ENCODE measurements at places on chromosomes 16 and 17.

DNA sequence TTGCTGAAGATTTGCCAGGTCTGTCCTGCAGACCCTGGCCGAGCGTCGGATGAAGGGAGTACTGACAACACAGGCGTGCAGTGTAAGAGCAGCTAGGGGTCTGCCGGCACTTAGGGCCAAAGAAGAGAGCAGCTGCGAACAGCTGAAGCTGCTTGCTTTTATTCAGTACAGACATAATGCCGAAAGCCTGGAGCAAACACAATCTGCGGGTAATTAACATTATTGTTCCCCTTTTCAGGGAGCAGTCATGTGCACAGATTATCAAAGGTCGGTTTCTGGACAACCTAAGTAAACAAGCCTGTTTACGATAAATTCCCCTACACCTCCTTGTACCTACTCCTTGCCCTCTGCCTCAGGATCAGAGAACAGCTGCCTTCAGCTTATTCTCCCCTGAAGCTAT, 12.0 kb upstream of the KRT23 start:
- no peak for DNase-seq

GRCh38 chr17:46044286-46044928, 45.4 kb downstream of the STH start:
- DNase-seq, result peak; percentile 86

- peak; percentile 90 for DNase-seq
Observed at GRCh38 chr16:88782454-88783390, 2.3 kb downstream of the PIEZO1 start.

GRCh38 chr17:49817993-49818392, 29.5 kb downstream of the KAT7 start:
- DNase-seq, result no peak

DNA sequence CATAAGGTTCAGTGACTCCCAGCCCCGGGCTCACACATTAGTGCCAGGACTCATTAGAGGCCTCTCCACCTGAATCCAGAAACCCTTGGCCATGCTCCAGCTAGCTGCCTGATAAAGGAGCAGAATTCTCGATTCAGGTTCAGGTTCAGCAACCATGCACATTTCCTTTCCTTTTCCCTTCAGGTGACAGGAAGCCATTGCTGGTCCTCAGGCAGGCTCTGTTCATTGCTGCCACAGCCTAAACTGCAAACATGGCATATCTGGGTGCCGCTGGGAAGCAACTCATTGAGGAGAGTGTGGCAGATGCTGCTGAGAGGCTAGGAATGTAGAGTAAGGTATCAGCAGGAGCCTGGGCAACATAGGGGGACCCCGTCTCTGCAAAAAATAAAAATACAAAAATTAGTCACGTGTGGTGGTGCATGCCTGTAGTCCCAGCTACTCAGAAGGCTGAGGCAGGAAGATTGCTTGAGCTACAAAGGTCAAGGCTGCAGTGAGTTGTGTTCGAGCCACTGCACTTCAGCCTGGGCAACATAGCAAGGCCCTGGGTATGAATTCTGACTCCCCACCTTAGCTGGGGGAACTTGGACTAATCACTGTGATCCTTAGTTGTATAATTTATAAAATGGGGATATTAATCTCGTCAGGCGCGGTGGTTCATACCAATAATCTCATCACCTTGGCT, 28.7 kb downstream of the ARL4D start:
- DNase-seq, result no peak

DNA sequence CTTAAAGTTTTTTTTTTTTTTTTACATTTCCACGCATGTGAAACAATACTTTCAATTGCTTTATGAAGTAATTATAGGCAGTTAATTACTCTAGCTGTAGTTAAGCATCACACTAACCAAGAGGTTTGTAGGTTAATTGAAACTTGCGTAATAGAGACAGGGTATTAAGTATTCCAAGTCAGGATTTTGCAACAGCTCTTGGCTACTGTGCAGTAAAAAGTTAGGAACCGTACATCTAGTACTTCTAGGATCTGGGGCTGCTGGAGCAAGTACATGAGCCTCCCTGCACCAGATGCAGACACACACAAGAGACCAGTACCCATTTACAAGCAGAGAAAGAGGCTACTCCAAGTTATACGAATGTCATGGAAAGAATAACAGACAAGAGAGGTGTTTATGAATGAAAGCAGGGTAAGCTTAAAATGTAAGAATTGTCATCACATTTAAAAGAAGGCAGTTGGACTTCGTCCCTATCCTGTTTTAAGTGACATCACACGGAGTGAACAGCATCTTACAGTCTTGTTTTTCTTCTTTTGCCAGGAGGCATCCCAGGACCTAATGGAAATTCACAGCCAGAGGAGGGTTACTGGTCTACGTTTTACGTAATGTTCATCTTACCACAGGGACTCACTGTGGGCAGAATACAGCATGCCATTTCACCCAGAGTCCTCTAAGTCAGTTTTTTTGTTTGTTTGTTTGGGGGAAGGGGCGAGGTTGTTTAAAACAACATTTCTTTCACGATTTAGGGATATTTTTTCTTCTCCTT, 379.6 kb upstream of the PSMD7 start:
- DNase-seq, result peak; percentile 3

DNA sequence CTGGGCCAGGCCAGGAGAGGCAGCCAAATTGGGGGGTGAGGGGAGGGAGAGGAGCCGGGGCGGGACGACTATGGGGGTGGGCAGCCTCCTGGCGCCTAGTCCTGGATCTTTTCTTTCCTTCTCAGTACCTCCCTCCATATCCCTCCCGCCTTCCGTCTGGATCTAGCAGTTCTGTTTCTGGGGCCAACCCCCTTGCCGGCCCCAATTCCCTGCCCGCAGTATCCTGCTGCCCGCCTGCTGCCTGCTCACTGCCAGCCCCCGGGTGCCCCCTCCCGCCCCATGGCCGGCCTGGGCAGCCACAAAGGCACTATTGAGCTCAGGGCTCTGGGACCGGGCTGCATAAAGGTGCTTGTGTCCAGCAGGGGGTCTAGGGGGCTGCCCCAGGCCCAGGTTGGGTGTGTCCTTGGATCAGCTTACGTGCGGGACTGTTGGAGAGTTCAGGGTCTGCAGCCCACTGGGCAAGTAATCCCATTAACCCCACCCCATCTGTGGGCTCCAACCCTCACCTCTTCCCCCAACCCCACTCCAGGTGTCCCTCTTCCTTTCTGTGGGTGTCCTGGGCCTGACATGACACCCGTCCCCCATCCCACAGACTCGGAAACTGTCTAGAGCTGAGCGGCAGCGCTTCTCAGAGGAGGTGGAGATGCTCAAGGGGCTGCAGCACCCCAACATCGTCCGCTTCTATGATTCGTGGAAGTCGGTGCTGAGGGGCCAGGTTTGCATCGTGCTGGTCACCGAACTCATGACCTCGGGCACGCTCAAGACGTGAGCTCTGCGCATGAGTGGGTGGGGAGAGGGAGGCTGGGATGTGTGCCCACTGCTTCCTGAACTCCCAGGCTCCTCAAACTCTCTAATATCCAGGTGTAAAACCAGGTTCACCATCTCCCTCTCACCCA, 2.0 kb downstream of the WNK4 start:
- no peak for DNase-seq

DNA sequence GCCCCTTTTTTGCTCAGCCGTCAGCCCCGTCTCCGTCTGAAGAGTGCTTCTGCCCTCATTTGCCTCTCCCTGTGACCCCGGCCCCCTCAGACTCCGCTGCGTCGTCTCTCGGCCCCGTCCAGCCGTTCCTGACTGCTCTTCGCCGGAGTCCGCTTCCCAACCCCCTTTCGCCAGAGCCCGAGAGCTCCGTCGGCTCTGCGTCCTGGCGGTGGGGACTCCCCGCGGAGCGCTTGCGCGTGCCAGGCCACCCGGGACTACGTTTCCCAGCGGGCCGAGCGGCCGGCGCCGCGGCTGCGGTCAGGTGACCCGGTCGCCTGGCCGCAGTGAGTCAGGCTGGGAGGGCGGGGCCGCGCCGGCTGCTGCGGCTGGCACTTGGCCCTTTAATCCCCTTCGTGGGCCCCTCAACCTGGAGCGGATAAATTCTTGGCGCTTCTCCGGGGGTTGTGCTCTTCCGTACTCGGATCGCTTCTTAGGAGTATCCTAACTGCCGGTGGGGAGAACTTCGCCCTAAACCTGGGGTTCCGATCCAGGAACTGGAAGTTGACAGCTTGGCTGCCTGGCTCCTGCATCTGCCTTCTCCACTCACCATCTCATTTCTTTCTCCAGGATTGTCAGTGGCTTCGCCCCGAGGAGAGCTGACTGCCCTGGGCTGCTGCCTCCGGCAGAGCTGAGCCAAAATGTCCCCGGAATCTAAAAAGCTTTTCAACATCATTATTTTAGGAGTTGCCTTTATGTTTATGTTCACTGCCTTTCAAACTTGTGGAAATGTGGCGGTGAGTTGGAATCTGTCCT, at the start of gene MFSD11:
Gene MFSD11, plus strand, starts transcription at position 444 of the 792 bp plus-strand sequence. Its CDS starts 234 bp downstream, at position 678.
- DNase-seq, result peak; percentile 90
